ENCODE measurements at places on chromosomes 7 and 10.

DNA sequence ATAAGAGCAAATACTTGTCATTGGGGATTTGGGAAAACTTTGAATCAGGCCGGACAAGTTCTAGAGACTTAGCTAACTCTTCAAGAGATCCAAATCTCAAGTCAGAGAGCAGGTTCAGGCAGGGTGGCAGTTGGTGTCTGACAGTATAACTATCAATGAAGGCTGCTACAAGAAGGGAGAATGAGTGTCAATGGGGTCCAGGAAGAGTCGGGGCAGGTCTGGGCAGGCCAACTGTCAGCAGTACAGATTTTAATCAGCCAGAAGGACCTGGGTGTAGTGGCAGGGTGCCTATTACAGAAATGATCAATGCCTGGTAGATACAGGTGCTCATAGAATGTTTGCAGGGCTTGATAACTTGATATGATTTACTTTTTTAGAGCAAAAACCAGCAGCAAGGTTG is 751.1 kb downstream of the GRM8 start:
- peak; percentile 34 for DNase-seq

DNA sequence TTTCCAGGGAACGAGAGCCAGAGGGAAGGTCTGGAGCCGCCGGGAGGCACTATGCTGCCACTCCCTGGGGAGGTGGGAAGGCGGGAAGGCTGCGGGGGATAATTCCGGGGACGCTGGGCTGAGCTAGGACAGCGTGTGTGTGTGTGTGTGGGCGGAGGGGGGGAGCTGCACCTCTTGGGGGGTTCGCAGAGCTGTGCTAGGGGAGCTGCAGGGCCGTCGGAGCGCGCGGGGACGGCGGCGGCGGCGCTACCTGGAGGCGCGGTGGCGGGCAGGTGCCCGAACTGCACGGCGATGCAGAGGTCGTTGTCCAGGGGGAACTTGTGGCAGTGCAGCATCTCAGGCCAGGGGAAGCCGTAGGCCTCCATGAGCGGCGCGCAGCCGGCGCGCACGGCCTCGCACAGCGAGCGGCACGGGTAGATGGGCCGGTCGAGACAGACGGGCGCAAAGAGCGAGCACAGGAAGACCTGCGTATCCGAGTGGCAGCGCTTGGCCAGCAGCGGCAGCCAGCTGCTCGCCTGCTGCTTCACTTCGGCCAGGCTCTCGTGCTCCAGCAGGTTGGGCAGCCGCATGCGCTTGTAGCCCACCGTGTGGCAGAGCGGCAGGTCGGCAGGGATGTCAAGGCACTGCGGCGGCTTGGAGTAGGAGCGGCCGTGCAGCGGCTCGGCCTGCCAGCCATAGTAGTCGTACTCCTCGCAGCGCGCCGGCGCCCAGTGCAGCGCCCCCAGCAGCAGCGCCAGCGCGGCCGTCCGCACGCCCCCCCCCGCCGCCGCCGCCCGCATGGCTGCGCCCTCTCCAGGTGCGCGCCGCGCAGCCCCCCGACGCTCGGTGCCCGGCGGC is 526 bp downstream of the SFRP5 start:
- no peak for DNase-seq

DNA sequence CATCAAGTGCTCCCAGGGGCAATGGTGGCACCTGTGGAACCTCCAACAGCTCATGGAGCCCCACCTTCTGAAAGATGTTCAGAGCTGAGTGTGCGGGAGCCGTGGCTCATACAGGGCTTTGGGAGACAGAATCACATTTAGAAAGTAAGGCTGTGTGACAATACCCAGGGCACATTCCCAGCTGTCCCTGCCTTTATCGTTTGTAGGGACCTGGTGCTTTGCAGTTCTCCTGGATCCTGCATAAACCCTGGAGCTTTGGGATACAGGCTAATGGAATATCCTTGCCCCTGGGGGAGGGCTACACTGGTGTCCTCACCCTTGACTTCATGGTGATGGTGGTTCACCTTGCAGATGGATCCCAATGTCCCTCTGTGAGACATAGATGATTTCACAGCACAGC is 134.8 kb upstream of the LAMB4 start:
- DNase-seq, result no peak

- DNase-seq, result no peak
Measured at GRCh38 chr10:104247513-104248146, 7.1 kb upstream of the GSTO1 start.

- DNase-seq, result no peak
Measured at GRCh38 chr10:87915406-87915805, 52.0 kb downstream of the PTEN start.

DNA sequence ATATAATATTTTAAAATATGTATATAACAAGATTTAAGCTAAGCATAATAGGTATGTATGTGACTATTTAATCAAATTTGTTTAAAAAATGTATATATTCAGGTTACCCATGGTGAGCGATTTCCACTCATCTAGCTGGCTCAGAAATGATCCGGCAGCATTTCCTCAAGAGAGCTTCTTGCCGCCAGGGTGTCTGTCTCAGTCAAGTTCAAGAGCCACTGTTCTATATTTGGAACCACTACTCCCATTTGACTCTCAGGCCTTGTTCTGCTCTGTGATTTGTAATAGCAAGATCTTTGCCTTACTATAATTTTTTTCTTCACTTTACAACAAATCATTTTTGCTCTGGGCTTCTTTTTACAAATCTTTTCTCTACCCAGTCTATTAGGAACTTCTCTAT is 48.7 kb upstream of the CNTNAP2 start:
- DNase-seq, result no peak

GRCh38 chr10:101291331-101292193 is 62.3 kb upstream of the LBX1 start:
- DNase-seq, result peak; percentile 33

DNA sequence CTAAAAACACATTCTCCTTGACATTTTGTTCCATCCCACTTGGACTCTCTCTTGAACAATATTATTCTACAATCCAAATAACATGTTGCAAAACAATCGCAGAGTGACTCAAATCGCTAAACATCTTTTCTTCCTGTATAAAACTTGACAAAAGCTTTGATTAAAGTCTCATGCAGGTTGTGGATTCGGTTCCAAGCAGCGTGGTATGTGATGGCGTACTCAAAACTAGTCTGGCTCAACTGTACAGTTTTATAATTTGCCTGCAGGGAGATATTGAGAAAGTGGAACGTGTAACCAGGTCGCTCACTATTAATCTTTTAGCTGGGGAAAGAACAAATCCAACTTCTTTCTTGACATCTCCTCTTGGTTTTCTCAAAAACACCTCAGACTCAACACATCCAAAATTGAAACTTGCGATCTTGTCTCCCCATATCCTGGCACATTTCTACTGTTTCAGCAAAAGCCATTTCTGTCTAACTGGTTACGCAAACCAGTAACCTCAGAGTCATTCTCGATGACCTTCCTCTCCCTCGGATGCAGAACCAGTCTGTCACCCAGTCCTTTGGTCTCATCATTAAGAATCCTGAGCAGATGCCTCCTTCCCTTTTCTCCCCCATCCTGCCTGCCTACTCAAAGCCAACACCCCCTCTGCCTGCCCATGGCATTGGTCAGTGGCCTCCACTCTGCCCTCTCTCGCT is 100.1 kb downstream of the CACNB2 start:
- no peak for DNase-seq

DNA sequence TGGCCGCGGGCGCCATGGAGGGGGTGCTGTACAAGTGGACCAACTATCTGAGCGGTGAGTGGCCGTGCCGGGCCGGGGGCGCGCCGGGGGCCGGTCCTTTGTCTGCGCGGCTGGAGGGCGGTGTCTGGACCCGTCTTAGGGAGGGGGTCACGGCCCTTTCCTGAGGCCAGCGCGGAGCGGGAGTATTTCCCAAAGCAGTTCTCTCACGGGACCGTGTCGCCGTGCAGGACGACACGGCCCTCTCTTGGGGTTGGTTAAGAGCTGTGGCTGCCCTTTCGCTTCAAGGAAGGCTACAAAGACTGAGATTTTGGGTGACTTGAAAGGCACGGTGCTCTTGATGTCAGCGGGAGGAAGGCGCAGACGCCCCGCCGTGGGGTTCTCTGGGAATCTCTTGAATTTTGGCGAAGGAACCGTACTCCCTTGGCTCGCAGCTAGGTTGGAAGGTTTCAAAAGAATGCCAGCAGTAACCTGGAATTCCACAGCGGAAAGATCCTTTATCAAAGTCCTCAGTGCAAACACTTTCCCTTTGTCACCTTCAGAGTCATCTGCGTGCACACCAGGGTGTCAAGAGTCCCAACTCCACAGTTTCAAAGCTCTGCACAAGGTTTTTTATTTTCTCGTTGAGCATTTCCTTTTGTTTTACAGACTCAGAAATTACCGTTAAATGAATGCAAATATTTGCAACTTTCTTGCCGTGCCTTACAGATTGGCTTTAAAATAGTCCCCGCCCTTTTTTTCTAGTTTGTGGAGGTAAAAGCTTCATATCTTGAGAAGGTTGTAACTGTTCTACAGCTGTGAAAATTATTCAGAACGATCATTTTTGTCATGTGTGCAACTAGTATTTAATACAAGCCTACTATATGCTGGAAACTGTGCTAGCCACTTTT is 780 bp downstream of the PLEKHA8 start:
- no peak for DNase-seq

GRCh38 chr10:63388421-63389031 is 77.3 kb downstream of the JMJD1C start:
- no peak for DNase-seq

DNA sequence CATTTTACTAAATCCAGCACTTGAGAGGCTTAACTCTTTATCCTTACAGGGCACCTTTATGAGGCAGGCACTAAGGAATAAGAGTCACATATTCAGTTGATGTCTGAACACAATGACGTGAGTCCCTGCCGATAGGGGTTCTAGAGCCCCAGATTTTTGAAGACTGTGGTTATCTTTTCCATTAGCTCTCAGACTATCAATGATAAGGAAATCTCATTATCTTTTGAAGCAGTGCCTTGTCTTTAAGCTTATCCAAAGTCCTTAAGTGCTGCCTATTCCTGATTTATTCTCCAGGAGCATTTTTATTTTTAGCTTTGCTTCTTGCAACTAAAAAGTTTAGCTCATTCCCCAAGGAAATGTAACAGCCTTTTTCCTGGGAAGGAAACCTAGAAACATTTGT is 444.1 kb upstream of the LRRN3 start:
- DNase-seq, result no peak

GRCh38 chr10:132142396-132143161 is 44.2 kb upstream of the DPYSL4 start:
- no peak for DNase-seq

GRCh38 chr7:26441002-26441521 is 149.4 kb downstream of the SNX10 start:
- no peak for DNase-seq

- no peak for DNase-seq
Measured at GRCh38 chr10:114181971-114182370, 2.8 kb downstream of the TDRD1 start.

DNA sequence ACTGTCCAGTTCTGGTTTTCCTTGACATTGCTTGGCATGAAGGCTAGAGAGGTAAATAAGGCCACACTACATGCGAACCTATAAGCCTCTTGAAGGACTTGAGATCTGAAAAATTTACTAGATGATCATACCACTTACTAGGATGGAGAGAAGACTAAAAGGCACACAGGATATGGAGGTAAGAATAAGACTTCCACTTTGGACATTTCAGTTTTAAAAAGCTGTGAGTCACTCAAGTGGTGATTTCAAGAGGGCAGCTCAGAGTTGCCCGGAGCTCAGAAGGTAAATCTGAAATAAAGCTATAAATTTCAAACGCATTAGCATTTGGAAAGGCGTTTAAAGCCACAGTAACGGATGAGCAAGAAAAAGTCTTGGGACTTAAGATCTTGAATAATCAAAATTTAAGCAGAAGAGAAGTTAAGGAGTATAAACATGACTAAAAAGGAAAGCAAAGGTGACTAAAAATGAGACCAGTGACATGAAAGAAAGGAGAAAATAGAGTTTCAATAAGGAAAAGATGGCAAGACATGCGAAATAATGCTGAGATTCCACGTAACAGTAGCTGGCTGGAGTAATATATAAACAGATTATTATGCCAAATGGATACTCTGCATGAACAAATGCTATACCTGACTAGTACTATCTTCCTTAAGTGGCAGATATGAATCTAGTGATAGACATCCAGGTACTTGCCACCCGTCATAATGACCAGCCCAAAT is 68.3 kb downstream of the SNX13 start:
- DNase-seq, result no peak

Measured in NCI-H1436 treated with DMSO at 0.1 percent for 48 hours (cell line).